Suppressor macrophage treated with lipopolysaccharide for 4 hours (primary cell): ENCODE measurements at places on chromosomes 16 and 17.
A peak's percentile ranks its signal among the peaks of the same experiment; 100 is the strongest.

DNA sequence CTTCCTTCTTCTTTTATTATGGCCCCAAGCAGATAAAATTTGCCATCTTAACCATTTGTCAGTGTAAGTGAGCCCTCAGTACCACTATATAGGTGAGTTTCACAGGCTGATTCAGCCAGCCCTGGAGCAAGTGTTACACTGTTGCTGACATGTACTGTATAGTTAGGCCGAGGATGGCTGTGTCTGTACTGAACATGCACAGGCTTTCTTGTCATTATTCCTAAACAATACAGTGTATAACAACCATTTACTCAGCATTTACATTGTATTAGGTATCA, 53.7 kb downstream of the AMFR start:
- DNase-seq: no peak

DNA sequence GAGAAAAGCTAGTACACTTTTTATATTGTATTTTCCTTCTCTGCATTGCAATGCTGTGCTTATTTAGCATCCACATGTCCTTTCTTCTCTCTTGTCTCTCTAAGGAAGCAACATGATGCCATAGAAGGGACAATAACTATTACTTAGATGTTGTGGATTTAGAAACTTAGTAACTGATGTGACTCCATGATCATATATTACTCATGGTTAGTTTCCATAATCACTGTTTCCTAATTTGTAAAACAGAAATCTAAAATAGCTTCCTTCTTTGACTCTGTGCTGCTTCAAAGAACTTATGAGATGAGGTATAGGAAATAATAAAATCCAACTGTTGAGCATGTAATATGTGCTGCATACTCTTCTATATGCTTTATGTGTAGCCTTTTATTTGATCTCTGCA, 6.6 kb upstream of the ABCA5 start:
- DNase-seq: peak; percentile 43

DNA sequence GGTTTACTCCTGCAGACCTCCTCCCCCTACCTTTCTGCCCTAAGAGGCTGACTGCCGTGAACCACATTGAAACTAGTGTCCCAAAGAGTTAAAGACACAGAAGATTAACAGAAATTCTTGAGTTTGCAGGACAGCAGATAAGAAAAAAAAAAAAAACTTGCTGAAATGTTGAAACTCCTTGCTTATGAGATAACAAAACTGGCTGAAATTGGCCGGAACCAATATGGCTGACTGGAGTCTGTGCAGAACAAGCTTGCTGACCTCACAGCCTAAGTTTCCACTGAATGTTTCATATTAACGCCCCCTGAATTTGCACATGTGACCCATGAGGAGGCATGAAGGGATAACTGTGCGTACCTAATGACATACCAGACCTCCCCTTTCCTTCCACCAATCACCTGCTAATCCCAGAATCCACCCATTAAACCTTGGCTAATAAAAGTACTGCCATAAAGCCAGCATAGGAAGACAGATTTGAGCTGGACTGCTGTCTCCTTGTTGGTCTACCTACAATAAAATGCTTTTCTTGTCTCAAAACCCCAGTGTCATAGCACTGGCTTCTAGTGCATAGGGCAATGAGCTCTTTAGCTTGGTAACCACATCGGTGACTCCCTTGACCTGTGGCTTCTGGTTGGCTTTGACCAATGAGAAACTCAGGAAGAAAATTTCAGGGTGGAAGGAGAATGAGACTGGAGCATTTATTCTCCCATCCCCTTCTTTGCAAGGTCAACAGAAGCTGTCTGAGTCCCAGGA, 80.1 kb downstream of the PMP22 start:
- no peak for DNase-seq

- DNase-seq: peak; percentile 61
Measured at GRCh38 chr16:79469999-79470398, 130.5 kb downstream of the MAF start.

GRCh38 chr16:69520800-69521602, 44.8 kb upstream of the NFAT5 start:
- DNase-seq: peak; percentile 22

DNA sequence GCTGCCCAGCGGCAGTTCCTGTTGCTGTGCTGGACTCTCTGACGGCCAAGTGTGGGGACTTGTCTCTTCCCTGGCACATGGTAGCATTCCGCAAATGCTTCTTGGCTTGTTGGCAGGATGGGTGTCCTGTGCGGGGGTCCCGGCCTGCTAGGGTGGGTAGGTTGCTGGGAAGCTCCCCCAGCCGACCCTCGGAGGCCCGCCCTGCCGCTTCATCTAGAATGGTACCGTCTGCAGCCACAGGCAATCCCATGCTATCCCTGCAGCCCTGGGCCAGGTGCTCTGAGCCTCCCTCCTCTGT, 78.3 kb upstream of the LHX1 start:
- DNase-seq: no peak

- no peak for DNase-seq
Measured at GRCh38 chr17:33786478-33786877, 468.6 kb upstream of the CCL2 start.

- no peak for DNase-seq
Measured at GRCh38 chr17:83061586-83061985, 17.8 kb upstream of the METRNL start.

DNA sequence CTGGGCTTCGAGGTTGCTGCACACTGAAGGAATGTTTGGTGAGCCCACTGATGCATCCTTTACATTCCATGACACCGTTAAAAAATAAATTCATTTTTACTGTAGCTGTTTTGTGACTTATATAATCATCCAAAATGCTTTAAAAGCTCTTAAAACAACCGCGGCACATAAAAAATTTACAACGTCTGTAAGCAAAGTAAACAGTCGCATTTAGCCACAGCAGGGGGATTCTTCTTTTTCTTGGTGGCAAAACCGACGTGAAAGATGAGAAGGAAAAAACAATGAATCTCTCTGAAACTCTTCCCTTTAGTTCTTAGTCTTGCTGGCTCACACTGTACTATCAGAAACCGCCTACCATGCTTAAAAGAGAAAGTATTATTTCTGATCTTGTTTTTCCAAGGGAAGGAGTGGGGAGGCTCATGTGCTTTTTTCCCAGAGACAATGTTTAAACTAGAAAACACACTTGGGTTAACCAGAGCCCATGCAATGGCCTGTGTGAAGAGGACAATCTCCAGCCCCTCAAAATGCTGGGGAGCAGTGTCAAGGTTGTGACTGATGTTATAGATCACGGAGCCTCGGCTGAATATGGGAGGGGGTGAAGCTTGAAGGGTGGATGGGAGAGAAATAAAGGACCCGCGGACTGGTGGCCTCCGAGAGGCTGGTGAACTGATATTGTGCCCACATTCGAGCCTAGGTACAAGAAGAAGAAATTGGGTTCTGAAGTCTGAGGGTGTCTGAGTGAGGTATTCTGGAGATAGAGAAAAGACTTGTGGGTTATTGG, 91.1 kb downstream of the IRF8 start:
- no peak for DNase-seq

DNA sequence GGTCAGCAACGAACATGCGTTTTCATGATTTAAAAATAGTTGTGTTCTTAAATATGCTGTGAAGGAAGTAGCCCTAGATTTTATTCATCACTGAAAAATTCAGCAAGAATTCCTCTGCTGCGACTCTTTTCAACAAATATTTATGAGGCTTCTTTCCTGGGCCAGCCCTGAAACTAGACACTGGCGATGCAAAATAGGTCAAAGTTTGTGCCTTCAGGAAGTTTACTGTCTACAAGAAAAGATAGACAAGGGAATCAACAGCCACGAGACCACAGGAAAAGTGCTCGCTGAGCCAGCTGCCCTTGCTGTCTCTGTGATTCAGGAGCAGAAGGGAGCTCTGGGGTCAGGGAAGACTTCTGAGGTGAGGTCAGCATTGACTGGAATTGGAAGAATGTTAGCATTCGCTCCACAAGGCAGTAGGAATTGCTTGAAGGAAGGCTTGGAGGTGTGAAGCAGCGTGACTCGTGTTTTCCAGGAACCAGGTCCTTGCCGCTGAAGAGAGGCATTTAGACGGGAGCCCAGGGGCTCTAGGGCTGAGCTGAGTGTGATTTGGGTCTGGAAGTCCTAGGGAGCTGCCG, 1.9 kb upstream of the RPL26 start:
- DNase-seq: no peak

- no peak for DNase-seq
Measured at GRCh38 chr17:58648236-58648635, 43.6 kb downstream of the TEX14 start.

DNA sequence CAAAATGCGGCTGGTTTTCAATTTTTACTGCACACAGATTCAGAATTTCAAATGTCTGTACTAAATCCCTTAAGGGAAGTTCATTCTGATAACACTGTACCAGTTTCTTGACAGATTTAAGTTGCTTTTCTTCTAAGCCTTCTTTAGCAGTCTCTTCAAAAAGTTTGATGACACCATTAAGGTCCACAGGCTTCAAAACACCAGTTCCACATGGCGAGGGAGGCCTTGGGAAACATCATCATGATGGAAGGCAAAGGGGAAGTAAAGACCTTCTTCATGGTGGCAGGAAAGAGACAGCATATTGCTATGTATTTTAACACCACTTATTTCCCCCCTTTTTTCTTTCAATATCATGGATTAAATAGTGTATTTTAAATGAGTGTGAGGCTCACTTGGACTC, 24.5 kb downstream of the NLRC5 start:
- DNase-seq: peak; percentile 65

GRCh38 chr17:78785663-78786057, 3.6 kb upstream of the CYTH1 start:
- DNase-seq: no peak

DNA sequence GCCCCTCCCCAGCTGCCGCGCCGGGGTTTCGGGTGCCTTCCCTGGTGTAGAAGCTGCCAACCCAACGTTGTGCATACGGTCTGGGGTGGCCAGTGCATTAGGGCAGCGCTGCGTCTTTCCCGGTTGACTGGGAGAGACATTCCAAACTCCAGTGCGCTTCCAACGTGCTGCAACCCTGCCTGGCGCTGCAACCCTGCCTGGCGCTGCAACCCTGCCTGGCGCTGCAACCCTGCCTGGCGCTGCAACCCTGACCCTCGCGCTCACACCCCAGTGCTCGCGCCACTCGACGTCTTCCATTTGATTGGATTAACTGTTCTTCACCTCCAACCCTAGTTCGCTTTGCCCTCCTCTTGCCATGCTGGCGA, 488 bp upstream of the HAP1 start:
- no peak for DNase-seq

DNA sequence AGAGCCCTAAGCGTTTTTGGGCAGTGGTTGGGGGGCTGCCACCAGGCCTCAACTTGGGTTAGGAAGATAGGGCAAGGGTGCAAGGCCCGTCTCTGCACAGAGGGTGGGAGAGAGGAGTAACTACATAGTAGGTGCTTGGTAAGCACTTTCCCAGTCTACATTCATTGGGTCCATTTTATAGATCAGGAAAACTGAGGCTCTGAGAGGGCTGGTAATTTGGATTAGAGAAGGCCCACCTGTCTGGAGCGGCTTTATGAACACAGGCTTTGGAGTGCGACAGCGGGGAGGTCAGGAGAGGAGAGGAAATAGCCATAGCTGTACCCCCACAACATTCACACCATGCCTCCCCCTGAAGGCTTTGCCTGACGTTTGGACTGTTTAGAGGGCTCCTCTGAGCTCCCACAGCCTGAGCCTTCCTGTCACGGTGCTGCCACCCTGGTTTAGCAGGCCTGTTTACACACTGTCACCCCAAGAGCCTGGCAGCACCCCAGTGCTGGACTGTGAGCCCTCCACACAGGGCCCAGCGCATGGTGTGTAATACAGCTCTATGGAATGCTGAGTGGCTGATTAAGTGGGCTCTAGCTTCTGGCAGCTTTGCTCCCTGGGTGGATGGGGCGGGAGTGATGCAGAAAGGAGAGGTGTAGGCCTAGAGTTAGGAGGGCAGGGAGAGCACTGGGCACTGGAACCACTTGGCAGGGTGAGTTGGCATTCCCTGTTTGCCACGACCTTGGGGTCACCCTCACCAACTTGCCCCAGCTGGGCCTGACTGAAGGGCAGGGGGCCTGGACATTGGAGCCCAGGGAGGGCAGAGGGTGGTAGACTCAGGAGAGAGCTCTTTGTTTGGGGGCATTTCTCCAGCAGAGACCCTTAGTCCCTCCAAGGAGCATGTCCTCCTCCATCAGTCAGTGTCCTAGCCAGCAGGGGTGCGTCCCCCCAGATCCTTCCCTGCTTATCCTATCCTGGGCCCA, 73.7 kb downstream of the RAI1 start:
- no peak for DNase-seq

DNA sequence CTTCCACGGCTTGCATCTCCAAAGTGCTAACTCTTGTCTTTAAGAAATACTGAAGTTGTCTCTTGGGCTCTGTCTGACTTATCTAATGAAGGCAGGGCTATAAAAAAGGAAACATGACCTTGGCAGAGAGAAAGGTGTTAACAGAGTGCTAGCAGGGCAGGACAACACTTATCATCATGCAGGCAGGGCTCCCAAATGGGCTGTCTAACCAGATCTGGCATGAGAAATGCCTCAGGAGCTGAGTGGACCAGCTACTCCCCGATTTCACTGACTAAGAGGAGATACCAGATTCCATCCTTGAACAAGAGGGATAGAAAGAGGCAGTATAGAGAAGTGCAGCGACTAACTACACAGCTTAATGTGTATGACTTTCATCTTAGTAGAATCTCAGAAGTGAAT, 32.6 kb downstream of the PMP22 start:
- no peak for DNase-seq

- no peak for DNase-seq
Measured at GRCh38 chr17:17467720-17468119, 9.1 kb upstream of the MED9 start.

- no peak for DNase-seq
Measured at GRCh38 chr16:47905771-47906170, 250.0 kb downstream of the ABCC12 start.

- peak; percentile 44 for DNase-seq
Measured at GRCh38 chr17:69760562-69760961, 314.5 kb upstream of the KCNJ16 start.

DNA sequence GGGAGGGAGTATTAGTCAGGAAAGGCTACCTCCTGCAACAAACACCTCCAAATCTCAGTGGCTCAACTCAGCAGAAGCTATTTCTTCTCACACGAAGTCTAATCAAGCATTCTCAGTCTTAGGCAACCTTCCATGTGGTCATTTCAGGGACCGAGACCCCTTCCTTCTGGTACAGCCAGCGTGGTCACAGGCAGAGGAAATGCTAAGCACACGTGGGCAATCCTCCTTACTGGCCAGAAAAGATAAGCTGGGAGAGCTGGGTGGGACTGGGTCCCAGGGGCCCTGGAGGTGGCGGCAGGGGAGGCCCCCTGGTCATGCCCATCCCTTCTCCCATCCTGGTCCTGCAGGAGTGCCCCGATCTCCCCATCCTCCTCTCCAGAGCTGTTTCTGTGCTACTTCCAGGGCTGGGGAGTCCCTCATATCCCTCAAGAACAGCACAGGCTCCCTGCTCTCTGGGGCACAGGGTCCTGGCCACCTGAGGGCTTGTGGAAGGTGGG, 5.7 kb upstream of the CX3CL1 start:
- no peak for DNase-seq

DNA sequence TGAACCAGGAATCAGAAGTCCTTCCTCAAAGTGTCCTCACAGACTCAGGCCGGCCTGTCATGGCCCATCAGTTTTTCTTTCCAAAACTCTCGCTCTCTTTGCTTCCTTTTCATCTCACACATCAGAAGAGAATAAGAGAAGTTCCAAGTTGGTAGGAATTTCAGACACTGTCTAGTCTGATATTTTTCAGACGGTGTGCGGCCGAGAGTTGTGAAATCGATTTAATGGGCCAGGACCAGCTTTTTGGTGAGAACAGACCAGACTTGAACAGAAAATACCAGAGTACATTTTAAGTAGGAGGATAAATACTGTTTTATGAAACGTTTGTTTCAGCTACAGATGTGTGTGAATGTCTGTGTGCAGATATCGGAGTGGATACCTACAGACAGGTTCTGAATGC, 24.8 kb upstream of the RCVRN start:
- DNase-seq: no peak
